ENCODE measurements at places on chromosomes 16 and 17. TPM values are rescaled to one million over a fixed set of nuclear protein-coding genes. Genes with fewer than 3 reads are reported as not detected.

- no peak for DNase-seq
Observed at GRCh38 chr16:89693931-89694783, 7.3 kb downstream of the SPATA2L start.

GRCh38 chr16:56191835-56192634 is 746 bp downstream of the GNAO1 start:
- DNase-seq = no peak

Gene NACA2
- total RNA-seq = not detected

DNA sequence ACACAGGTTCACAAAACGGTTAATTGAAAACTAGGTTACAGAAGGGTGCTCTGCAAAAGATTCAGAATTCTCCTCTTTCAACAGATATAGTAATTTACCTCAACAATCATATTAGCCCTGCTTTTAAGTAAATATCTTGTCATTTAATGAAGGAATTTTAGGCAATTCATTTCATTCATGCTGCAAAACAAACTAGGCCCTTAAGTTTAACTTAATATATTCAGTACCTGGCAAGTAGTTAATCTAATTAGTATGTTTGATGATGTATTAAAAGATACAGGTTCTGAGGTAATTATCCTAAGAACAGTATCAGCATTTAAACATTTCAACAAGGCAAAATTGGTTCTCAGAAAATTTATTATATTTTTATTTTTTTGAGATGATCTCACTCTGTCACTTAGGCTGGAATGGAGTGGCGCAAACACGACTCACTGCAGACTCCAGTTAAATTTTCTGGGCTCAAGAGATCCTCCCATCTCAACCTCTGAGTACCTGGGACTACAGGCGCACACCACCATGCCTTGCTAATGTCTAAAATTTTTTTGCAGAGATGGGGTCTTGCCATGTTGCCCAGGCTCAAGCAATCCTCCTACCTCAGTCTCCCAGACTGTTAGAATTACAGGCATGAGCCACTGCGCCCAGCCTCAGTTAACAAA is 44.9 kb downstream of the SMURF2 start:
- DNase-seq = no peak

- no peak for DNase-seq
Observed at GRCh38 chr16:1374418-1375297, 22.9 kb downstream of the GNPTG start.

- peak; percentile 43 for DNase-seq
Observed at GRCh38 chr16:25065899-25066298, 45.6 kb upstream of the LCMT1 start.

DNA sequence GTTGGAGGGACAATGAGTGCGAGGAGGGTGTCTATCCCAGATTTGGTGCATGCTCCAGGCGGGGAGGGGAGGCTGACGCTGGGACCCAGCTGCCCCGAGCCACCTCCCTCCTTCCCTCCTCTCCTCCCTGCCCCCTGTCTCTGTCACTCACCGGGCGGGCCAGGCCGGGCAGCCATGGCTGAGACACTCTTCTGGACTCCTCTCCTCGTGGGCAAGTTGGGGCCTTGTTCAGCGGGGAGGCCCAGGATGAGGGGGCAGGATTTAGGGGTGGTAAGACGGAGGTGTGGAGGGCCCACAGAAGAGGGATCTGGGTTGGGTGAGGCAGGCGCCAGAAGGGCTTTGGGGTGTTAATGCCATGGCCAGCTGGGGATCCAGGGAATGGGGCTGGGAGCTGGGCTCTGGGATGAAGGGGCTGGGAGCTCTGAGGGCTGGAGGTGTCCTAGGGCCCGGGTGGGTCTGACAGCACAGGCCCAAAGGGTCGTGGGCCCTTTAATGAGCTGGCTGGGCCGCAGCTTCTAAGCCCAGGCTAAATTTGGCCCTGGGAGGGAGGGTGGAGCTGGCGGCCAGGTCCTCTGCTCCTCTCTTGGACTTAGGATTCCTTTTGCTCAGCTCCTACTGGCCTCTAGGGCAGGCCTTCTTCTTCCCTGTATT is at the start of gene SGCA:
Gene SGCA (plus strand): TSS at position 139 of the 651 bp plus-strand sequence. CDS start 36 bp downstream, at position 175.
- DNase-seq = no peak

- no peak for DNase-seq
Observed at GRCh38 chr17:74187761-74188160, 15.7 kb upstream of the RPL38 start.

Gene ATP2A1
- total RNA-seq = 2.3 TPM

GRCh38 chr16:11252482-11252931 is 3.5 kb downstream of the SOCS1 start:
- DNase-seq = no peak

- no peak for DNase-seq
Observed at GRCh38 chr16:88412766-88413165, 30.0 kb downstream of the ZNF469 start.

GRCh38 chr16:87674419-87674818 is 72.1 kb downstream of the JPH3 start:
- DNase-seq = no peak

- no peak for DNase-seq
Observed at GRCh38 chr16:23055481-23055880, 93.8 kb downstream of the USP31 start.

DNA sequence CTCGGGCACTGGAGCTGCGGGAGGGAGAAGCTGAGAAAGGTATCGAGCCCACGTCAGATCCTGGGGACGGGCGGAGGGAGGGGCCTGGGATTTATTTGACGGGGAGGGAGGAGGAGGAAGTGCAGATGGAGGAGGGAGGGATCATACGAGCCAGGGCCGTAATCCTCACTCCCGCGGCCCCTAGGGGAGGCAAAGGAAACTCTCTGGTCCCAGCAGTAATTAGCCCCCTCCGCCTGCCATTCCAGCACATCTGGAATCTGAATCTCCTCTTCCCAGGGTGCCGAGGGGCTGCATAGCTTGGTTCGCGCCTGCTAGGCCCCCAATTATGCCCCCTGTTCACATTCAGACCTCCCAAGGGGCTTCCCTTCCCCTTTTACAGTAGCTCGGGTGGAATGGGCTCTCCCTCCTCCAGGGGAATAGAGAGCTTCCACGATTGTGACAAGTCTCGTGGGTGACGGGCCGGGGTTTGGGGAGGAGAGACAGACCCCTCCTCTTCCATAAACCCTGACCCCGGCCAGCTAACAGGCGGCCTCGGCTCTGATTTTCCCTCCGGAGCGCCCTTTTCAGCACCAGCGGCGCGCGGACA is at the start of gene SEZ6L2:
Gene SEZ6L2 (minus strand): TSS at position 35 of the 586 bp plus-strand sequence. CDS start 531 bp downstream, outside the sequence.
- DNase-seq = peak; percentile 89

- DNase-seq = peak; percentile 70
Observed at GRCh38 chr17:50210240-50211225, 9.1 kb upstream of the COL1A1 start.

DNA sequence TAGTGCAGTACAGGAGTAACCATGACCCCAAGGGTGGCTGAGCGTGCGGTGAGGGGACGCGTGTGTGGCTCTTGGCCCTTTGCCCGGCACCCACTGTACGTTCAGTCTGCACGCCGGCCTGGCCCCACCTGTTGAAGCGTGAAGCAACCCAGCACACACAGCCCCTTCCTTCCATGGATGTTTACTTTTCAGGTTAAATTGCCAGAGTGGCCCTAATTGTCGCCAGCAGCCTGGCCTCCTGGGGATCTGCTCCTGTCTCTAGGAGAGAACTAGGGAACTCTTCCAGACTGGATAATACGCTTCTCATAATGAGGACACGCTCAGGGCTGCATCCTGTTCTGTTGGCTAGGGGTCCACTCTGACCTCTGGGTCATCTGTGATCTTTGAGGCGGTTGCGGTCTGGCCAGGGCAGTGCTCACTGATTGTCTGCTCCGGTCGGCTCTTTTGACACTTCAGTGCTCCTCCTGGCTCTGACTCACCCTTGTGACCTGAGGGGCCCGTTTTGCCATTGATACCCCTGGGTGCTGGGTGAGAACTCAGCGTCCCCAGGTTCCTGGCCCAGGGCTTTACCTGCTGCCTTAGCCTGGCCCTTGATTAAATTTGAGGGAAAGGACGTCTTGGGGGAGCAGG is 27.7 kb downstream of the TPSG1 start:
- DNase-seq = no peak

DNA sequence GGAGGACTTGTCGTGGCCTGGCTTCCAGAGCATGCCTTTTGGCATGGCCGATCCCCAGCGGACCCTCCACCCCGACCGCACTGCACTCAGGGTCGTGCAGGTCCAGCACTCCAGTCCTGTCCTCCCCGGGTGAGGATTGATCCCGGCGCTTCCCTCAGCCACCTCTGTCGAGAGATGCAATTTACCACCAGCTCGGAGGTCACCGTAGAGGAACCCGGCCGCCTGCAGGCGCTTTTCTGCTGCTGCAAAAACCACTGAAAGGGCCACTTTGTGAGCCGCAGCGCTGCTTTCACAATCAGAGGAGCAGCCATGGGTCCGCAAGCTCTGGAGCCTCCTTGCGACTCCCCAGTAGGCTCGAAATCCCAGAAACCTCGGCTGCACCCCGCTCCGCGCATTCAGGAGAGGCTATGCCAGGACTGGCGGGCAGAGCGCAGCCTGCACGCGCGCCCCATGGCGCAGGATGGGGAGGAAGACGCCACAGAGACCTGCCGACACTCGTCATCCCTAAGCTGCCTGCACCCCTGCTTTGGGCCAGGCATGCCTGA is 134.2 kb downstream of the HS3ST2 start:
- no peak for DNase-seq
